Kidney epithelial cell (primary cell): ENCODE measurements at places on chromosomes 7 and 10.

GRCh38 chr7:144941127-144941526, 105.3 kb upstream of the TPK1 start:
- DNase-seq, result no peak

DNA sequence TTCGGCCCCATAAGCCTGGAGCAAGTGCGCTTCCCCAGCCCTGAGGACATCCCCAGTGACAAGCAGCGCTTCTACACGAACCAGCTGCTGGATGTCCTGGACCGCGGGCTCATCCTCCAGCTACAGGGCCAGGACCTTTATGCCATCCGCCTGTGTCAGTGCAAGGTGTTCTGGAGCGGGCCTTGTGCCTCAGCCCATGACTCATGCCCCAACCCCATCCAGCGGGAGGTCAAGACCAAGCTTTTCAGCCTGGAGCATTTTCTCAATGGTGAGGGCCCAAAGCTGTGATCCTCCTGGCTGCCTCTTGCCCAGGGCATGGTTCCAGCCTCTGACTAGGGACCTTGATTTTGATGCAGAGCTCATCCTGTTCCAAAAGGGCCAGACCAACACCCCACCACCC, 10.1 kb downstream of the IRF5 start:
- DNase-seq, result no peak

- no peak for DNase-seq
These were observed 18.7 kb upstream of the ATP6V0A4 start for GRCh38 chr7:138816650-138817049.

GRCh38 chr10:119288574-119289001, 81.2 kb downstream of the GRK5 start:
- DNase-seq, result no peak

DNA sequence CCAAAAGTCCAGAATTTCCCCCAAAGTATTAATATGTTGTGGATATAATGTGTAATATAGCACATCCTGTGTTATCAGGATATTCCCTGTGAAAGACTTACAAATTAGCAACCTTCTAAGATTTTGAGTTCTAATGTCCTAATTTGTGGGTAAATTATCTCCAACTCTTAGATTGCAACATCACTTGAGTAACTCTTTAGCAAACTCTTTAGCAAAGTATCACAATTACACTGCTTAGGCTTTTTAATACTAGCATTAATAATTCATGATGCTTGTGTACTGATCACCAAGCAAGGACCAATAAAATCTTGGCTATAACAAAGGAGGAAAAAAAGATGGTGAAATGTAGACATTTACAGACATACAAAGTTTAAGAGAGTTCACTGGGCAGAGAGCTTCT, 27.7 kb downstream of the HIP1 start:
- no peak for DNase-seq
